ENCODE measurements at places on chromosomes 16 and 17. TPM values are rescaled to one million over a fixed set of nuclear protein-coding genes. Genes with fewer than 3 reads are reported as not detected.

Gene IGSF6
- total RNA-seq = 0.56 TPM

Gene SOX8
- total RNA-seq = not detected

Gene NOXO1
- total RNA-seq = not detected

DNA sequence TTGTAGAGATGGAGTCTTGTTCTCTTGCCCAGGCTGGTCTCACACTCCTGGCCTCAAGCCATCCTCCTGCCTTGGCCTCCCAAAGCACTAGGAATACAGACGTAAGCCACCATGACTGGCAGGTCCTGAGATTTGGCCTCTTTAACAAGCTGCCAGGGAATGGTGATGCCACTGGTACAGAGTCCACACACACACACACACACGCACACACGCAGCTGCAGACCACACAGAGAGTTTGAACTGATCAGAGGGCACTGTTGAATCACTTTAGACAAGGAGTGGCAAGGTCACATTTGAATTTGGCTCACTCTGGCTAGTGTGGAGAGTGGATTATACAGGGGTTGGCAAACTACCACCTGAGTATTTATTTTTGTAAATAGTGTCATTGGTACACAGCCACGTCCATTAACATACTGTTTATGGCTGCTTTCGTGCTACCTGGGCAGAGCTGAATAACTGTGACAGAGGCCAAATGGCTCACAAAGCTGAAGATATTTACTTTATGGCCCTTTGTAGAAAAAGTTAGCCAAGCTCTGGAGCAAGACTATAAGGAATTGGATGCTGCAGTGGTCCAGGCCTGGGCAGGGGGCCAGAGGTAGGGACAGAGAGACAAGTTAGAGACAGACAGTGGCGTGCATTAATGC lies 9.9 kb downstream of the ITPRIPL2 start:
- no peak for DNase-seq

DNA sequence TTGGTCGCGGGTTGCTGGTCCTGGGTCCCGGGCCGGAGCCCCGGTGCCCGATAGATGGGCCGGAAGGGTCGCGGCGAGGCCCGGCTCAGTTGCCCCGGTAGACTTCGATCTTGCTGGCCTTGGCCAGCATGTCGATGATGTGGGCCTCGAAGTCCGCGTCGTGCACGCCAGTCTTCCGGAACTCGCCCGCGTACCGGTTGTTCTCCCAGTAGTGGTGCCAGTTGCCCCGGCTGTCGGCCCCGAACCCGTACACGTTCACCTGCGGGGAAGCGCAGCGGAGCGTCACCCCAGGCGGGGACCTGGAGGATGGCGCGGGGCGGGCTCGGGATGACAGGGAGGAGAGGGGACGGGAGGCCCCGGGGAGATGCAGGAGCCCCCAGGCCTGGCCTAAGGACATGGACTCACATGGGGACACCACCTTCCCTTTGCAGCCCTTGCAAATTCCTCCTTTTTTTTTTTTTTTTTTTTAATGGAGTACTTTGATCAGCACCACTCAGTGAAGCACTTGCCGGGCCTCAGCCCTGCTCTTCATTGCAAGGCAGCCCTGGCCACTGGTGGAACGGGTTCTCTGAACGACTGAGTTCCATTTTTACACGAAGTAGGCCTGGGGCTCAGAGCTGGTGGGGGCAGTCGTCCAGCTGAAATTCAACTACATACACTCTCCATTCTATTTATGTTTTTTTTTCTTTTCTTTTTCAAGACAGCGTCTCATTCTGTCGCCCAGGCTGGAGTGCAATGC lies 35.1 kb downstream of the DDX19A start:
- no peak for DNase-seq

GRCh38 chr17:34384271-34384670 lies 21.2 kb upstream of the CCL1 start:
- no peak for DNase-seq

DNA sequence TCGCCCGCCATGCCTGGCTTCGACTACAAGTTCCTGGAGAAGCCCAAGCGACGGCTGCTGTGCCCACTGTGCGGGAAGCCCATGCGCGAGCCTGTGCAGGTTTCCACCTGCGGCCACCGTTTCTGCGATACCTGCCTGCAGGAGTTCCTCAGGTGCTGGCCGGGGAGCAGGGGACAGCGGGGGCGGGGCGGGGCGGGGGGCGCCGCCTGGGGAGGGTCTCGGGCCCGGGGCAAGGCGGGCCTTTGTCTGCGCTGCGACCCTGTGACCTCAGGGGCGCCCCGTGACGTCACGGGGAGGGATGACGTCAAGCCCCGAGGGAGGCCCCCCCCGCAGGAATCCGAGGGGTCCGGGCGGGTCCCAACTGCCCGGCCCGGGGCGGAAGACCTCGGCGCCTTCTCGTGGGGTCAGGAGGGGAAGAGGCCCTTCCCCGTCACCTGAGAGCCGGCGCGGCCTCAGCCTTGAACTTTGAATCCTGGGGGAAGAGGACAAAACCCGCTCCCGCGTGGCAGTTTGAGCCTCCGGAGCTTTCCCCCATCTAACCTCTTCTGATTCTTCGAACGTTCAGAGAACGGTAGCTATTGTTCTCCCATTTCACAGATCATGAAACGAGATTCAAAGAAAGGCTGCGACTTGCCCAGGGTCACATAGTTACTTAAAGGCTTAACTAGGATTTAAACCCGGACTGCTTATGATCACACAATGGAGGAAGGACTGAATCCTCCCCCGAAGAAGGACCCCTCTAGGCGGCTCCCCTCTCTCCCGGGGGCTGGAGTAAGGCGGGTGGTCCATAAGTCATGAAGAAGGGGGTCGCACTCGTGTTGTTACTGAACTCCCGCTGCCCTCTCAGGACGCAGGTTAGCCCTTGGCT lies 527 bp downstream of the TRAF4 start:
- DNase-seq = peak; percentile 85

DNA sequence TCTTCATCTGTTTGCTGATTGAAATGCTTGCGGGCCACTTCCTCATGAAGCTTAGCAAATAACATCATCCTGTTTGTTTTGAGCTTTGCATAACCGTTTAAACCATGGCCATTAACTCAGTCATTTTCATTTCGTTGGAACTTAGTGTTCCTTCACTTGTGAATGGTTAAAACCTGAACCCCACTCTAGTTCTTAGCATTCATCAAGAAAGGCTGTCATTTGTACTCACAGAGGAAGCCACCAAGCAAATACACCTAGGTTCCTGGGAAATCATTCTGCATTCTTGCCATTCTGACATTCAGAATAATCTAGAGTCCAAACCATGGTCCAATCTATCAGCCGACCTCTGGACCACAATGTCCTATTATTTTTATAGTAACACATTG lies 8.4 kb upstream of the TAT start:
- no peak for DNase-seq

- peak; percentile 52 for DNase-seq
Measured at GRCh38 chr16:57538235-57538721, 1.9 kb upstream of the CCDC102A start.

Measured in Karpas-422 (cell line).